Activated T-cell treated with anti-CD3 and anti-CD28 coated beads for 1 hour (primary cell): ENCODE measurements at places on chromosomes 2 and 18.

GRCh38 chr2:224281374-224281773 lies 120.5 kb downstream of the FAM124B start:
- no peak for DNase-seq

DNA sequence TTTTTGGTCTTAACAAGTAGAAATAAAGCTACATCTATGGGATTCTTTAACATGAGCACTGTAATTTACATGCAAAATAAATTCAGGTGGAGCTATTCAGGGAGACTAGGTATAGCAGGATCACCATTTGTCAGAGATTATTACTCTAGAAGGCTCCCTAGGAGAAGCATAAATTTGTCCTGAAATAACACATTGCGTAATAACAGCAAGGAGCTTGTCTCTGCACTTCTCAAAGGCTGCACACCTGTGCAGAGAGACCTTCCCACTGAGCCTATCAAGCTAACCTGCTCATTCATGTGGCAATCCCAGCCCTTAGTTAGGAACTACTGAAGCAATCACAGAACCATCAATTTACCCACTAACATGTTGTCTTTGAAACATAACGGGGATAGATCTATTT lies 437.4 kb upstream of the MC4R start:
- DNase-seq, result no peak

DNA sequence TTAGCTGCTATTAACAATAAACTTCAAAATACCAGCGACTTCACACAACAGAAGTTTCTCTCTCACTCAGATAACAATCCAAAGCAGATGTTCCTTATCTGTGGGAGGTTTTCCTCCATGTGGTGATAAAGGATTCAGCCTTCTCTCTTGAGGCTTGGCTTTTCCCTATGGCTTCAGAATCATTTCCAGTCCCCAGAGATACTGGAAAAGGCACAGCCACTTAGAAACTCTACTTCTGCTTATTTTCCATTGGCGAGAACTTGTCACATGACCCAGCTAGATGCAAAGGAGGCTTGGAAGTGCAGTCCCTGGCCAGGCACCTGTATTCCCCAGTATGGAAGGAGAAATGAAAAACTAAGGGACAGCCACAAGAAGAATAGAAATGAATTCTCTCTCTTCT lies 344.8 kb downstream of the MTX2 start:
- no peak for DNase-seq

DNA sequence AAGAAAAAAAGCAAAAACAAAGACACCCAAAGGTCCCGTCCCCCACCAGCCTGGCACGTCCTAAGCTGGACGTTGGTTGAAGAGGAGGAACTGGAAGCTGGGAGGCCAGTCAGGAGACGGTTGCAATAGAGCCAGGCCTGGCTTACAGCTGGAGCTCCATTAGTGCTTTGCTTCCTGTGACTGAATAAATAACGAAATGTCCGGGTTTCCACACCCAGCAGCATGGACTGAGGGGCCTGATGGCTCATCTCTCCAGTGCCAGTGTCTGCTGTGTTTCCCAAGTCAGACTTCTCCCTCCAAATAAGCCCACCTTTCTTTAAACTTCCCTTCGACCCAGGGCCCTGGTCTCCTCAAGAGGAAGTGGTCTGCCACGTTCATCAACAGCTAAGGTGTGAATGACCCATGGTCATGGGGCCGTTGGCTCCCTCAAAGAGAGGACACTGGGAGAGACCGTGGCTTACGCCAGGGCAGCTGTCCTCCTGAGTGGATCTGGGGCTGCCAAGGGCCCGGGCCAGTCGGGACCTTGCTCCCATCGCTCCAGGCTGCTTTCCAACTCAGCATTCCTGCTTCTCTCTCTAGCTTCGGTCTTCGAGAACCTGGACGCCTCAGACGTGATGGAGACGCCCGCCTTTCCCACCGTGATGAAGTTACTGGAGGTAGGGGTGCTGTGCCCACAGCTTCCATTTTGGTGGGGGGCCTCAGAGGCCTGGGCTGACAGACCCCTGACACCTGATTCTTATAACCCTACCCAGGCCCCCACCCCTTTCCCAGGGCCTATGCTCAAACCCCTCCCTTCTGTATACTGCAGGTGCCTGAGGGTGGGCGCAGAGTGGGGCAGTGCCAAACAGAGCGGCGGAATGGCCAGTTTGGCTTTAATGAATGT lies 44.9 kb downstream of the MYO7B start:
- no peak for DNase-seq

GRCh38 chr2:136527560-136527959 lies 237.8 kb upstream of the THSD7B start:
- DNase-seq, result no peak

- no peak for DNase-seq
Observed at GRCh38 chr18:44599412-44599811, 81.3 kb upstream of the SETBP1 start.

GRCh38 chr2:237383991-237384671 lies 29.8 kb downstream of the COL6A3 start:
- DNase-seq, result no peak

- DNase-seq, result no peak
Observed at GRCh38 chr2:127162261-127163089, 55.5 kb upstream of the BIN1 start.

DNA sequence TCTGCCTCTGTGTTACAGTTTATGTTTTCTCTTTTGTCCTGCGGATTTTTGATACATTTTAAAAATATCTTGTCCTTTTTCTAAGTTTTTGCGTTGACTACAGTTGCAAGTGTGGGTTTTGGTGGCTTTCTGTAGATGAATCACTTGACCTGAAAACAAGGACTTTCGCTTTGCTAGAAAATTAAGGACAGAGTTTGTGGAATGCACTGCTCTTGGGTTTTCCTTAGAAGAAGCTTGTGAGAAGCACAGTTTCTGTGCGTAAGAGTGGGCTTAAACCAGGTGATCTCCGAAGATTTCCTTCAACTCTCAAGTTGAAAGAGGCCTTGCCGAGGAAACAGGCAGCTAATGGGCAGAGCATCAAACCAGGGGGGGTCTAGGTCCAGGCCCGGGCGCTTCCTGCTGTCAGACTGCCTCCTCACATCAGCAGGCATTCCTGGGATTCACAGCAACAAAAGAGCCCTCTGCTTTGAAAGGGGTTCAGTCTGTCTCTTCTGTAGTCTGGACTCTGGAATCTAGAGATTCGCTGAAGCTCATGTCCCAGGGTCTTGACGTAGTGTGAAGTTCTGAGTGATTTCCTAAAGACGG lies 17.3 kb downstream of the NCK2 start:
- no peak for DNase-seq

DNA sequence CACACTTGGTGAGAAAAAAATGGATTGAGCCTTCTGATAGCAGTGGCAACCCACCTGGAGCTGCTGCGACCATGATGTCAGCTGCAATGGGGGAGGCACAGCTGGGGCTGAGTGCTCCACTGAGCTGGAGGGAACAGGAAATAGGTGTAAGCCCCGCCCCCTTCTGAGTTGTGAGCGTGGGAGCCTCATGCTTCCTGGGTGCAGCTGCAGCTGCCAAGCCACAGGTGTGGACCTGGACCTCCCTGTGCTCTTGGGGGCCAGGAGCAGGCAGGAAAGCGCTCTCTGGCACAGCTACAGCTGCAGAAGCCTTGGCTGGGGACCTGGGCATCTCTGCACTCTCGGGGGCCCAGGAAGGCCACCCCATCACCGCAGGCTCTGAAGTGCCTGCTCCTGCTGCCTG lies 970.6 kb downstream of the DCDC2C start:
- DNase-seq, result no peak

DNA sequence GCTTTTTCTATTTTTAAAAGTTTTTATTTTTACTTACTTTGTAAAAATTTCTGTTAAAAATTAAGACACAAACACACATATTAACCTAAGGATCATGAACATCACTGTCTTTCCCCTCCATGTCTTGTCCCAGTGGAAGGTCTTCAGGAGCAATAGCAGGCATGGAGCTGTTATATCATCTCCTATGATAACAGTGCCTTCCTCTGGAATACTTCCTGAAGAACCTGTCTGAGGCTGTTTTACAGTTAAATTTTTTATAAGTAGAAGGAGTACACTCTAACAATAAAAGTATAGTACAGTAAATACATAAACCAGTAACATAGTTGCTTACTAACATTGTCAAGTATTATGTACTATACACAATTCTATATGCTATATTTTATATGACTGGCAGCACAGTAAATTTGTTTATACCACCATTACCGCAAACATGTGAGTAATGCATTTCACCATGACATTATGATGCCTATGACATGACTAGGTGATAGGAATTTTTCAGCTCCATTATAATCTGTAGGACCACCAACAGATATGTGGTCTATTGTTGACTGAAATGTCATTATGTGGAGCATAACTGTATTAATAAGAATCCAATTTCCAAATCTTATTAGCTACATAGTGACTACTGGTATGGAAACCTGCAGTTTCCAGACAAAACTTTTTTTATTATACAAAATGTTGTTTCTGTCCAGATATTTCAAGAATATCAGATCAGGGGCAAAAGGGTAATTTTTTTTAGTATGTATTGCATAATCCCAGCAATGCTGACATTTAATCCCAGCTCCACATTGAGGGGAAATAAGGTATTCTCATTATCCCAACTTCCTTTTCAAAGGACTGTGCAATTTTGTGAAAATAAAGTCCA lies 337.2 kb upstream of the SLC39A10 start:
- DNase-seq, result no peak

DNA sequence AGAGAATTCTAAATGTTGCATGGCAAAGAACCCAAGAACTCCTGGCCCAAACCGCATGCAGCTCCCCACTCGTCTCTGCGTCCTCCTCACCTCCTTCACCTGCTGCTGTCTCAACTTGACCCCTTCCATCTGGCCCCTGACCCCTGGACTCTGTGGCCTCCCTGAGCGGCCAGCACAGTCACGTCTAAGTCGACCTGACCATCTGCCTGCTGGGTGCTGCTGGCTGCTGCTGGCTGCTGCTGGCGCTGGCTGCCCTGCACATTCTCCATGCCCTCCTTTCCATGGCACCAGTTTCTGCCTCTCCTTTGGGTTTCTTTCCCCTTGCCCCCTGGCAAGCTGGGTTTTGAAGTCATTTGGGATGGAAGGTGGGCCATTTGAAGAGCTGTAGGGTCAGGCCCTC lies 30.1 kb upstream of the ASB1 start:
- no peak for DNase-seq
